Anterior cingulate cortex (tissue), 58 donors: ENCODE measurements at places on chromosomes 6 and 20.

DNA sequence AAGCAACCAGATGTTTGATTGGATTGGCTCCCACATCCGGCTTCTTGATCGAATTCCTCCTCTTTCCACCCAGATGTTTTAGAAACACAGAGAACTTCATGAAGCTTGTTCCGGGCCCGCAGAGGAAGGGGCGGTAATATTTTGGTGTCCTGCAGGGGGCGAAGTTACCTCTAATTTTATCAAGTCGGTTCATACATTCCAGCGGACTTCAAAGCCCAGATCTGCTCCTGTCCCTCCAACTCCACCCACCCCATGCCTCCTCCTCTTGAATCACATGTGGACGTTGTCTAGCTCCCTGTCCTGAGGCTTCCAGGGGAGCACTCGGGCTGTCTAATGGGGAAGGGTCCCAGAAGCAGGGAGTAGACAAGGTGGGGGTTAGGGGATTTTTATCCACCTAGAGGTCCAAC is 2.9 kb upstream of the BMP6 start:
- DNase-seq = no peak

DNA sequence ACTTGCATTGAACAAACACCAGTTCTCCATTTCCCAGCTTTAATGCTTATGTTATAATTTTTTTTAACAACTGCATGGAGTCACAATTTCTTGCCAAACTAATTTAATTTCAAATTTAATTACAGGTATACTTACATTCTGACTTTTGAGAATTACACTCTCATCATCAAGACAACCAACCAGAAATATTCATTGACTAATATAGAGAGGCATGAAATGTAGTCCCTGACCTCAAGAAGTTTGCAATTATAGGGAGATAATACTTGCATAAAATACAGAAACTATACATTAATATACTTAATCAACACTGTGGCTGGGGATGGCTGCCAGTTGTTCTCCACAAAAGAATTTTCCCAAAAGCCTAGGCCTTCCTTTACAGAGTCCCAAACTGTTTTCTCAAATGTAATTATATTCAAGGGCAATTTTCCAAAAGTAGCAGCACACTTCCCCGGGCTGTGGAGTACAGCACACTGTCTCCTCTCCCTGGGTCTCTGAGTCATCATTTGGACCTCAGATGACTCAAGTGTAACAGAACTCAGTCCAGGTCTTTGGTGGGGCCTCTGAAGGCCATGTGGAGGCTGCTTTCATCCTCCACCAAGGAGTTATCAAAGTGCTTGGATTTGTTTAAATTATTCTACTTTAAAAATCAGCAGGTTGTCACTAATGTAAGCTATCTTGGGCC is 114.1 kb downstream of the KIF16B start:
- DNase-seq = no peak

GRCh38 chr6:17966451-17966850 is 21.0 kb downstream of the KIF13A start:
- no peak for DNase-seq

DNA sequence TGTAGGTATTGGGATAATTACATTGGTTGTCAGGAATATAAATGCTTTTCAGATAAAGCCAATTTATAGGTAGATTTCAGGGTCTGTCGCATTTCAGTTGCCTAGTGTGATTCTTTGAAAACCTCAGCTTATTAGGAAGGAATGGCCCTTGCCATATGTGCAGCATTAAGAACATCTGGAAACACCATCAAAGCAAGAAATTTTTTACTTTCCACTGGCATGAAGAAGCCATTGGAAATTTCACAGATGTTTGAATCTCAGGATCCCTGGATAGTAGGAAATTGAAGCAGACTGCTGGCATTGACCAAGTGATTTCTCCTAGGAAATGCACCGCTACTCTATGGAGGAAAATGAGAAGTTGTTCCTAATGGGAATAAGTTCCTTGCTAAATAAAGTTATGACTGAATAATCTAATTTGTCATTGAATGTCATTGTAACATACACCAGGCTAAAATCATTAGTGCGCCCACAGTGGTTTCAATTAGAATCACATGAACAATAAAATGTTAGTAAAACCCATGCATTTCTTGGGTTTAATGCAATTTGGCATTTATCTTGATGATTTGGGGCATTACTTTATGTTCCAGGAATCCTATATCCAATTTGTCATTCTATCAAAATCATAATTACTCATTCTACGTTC is 950.1 kb downstream of the EPHA7 start:
- DNase-seq = no peak

DNA sequence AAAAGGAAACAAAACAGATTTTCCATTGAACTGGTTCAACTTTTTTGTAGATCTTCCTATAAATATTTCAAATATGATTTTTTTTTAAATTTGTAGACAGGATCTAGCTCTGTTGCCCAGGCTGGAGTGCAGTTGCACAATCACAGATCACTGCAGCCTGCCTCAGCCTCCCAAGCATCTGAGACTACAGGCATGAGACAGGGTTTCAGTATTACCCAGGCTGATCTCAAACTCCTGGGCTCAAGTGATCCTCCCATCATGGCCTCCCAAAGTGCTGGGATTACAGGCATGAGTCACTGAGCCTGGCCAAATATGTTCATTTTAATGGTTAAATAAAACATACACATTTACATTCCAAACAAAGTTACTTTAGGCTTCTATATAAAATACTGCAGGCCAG is 33.6 kb downstream of the SAMHD1 start:
- no peak for DNase-seq

GRCh38 chr6:154285826-154286225 is 70.8 kb downstream of the IPCEF1 start:
- no peak for DNase-seq

DNA sequence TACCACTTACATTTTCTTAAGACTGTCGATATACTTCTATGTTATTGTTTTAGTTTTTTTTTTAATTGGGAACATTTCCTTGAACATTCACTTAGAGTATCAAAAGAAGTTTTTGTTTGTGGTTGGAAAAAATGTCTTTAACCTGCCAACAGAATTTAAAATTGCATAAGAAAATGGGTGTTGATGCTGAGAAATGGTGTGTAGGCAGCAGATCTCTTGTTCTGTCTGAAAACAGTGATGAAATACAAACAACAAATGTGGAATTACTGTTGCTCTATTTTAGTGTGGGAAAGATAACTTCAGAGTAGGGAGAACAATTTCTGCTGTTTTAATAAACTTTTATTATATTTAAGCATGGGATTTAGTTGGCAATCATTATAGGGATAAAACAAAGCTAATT is 293.5 kb downstream of the CDKAL1 start:
- no peak for DNase-seq

DNA sequence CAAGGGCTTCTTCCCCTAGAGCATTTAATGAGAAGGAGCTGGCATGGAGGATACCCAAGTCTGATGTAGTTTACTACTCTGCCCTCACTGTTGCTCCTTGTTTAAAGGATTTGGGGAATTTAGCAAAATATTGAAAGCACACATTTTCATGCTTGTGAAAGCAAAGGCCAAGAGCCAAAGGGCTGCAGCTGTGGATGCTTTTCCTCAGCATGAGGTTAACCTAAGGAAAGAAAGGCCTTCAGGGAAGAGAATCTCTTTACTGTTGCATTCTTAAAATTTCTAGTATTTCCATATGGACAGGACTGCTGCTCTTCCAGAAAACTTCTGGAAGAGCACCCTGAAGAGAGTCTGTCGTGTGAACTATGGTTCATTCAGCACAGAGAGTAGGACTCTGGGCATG is 45.9 kb upstream of the SASH1 start:
- DNase-seq = no peak

- DNase-seq = no peak
Observed at GRCh38 chr6:33718713-33719112, 7.2 kb upstream of the UQCC2 start.
